ENCODE measurements at places on chromosomes 7 and 10.

- DNase-seq = no peak
These were observed 72.4 kb downstream of the DNAJB6 start for GRCh38 chr7:157409149-157409752.

GRCh38 chr10:101007099-101007711, 7.6 kb downstream of the LZTS2 start:
- DNase-seq = no peak

DNA sequence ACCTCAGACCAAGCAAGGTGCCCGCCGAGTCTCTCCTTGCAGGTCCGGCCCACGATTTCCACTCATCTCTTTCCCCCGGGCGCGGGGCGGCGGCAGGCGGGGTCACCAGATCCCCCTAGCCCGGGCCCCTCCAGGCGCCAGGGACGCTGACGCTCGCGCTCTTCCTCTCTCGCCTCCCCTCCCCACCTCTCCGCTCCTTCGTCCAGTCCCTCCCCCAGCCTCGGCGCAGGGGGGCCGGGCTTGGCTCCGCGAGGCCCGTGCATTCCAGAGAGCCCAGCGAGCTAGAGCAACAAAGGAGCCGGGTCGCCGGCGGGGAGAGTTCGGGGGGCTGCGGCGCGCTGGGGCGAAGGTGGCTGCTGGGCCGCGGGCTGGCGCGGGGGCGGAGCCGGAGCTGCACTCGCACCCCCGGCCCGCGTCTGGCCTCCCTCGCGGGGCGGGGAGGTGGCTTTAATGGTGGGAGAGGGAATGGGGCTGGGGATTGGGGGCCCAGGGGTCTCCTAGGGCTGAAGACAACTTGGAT, at the start of gene SMO:
Gene SMO, plus strand, starts transcription at position 262 of the 520 bp plus-strand sequence. CDS start 519 bp downstream, outside the sequence.
- DNase-seq = peak; percentile 55

- DNase-seq = no peak
These were observed 22.9 kb downstream of the PLXDC2 start for GRCh38 chr10:19839090-19839489.

GRCh38 chr10:96632974-96633710, 46.3 kb upstream of the TM9SF3 start:
- DNase-seq = no peak

GRCh38 chr7:25360451-25360850, 132.2 kb upstream of the NPVF start:
- no peak for DNase-seq

DNA sequence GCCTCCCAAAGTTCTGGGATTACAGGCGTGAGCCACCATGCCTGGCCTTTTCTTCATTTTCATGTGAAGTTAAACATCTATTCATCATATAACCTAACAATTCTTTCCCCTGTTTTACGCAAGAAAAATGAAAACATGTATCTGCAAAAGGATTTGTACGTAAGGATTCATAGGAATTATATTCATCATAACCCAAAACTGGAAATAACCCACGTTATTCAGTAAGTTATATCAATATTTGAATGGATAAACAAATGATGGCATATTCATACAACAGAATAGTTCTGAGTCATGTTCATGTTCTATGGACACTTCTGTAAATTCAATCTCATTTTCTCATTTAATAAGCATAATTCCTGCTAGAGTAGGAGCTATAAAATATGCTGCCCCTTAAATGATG, 35.2 kb upstream of the CAV2 start:
- no peak for DNase-seq

DNA sequence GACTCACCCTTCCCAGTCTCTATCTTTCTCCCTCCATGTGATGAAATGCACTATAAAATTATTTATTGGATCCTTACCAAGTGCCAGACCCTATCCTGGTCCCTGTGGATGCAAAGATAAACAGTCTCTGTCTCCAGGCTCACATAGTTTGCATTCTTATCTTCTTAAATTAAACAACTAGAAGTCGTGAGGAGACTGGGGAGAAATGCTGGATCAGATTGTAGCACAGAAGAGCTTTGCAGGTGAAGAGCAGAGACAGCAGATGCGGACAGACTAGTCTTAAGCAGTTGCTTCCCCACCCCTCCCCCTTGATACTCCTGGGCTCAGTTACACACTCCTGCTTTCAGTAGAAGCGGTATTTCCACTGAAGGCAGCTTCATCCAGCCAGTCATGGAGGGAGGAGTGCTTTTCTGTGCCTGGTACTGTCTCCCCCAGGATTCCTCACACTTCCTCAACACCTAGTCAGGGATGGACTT, 20.8 kb upstream of the CDK1 start:
- DNase-seq = no peak

- DNase-seq = no peak
These were observed 21.8 kb downstream of the VIM start for GRCh38 chr10:17249820-17250219.

DNA sequence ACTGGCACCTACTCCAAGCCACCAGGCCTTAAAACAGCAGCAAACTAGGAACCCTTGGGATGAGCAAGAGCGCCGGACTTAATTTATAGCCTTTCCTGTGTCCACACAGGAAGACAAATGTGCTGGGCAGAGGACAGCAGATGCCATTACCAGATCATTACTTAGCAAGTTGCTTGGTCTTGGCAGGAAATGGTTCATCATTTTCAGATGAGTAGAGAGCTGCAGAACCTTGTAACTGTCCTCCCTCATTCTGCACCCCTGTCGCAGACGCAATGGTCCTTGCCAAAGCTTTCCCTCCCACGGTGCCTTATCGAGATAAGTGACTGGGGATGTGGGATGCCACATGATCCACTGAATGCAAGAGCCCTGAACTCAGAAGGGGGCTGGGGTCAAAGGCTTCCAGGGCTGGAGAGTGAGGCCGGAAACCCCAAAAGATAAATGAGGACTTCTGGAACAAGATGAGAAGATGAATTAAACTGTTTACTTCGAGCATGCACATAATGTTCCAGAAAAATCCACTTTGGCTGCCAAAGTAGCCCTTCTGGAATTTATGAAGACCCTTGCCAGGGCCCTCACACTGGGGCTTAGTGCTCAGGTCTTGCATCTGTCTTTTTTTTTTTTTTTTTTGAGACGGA, 145.6 kb upstream of the ZNF32 start:
- no peak for DNase-seq

GRCh38 chr10:44934416-44935200, 23.5 kb downstream of the TMEM72 start:
- DNase-seq = no peak

GRCh38 chr10:48302515-48303476, 3.7 kb upstream of the MAPK8 start:
- no peak for DNase-seq

- no peak for DNase-seq
These were observed 63.3 kb downstream of the TMEM26 start for GRCh38 chr10:61389887-61390286.

GRCh38 chr7:101832205-101832631, 14.8 kb downstream of the CUX1 start:
- no peak for DNase-seq

DNA sequence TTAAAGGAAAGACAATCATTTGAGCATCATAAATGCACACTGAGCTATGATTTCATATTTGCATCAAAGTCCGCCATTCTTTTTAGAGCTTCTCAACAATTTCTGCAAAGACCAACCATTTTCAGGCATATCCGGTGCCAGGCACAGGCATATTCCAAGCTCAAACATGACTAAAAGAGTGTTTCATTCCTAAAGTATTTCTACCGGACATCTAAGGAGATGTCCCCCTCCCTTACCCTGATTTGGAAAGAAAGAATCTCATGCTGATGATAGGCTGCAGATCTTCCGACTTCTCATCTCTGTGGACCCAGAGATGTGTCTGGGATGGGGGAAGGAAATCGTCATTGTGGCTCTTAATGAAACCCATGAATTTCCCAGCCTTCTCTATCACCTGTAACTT, 600.5 kb upstream of the MGMT start:
- no peak for DNase-seq

GRCh38 chr7:54722502-54722901, 36.5 kb downstream of the SEC61G start:
- DNase-seq = no peak

DNA sequence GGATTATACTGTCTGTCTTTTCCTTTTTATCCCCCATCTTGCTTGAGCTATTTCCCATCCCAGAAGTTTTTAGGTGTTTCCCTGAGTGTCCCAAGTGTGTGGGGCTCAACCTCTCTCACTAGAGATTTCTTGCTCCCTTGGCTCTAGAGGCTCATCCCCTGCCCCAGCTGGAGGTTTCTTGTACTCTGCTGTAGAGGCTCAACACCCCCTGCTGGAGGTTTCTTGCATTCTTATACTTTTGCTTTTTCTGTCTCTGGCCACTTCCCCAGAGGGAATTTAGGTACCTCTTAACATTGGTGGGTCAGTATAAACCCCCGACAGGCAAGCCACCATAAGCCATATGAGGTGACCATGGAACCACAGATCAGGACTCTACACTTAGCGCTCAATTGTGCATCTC, 114.2 kb upstream of the FAM3C start:
- no peak for DNase-seq

- no peak for DNase-seq
These were observed 1.2 kb downstream of the TRDMT1 start for GRCh38 chr10:17200001-17200911.

- DNase-seq = no peak
These were observed 2.8 kb downstream of the LGI1 start for GRCh38 chr10:93760490-93760889.

- DNase-seq = no peak
These were observed 3.9 kb downstream of the HPS6 start for GRCh38 chr10:102069071-102069470.

- DNase-seq = no peak
These were observed 527.8 kb downstream of the LRMDA start for GRCh38 chr10:75959209-75959608.

- DNase-seq = no peak
These were observed 897.8 kb upstream of the PHF14 start for GRCh38 chr7:10075866-10076265.

DNA sequence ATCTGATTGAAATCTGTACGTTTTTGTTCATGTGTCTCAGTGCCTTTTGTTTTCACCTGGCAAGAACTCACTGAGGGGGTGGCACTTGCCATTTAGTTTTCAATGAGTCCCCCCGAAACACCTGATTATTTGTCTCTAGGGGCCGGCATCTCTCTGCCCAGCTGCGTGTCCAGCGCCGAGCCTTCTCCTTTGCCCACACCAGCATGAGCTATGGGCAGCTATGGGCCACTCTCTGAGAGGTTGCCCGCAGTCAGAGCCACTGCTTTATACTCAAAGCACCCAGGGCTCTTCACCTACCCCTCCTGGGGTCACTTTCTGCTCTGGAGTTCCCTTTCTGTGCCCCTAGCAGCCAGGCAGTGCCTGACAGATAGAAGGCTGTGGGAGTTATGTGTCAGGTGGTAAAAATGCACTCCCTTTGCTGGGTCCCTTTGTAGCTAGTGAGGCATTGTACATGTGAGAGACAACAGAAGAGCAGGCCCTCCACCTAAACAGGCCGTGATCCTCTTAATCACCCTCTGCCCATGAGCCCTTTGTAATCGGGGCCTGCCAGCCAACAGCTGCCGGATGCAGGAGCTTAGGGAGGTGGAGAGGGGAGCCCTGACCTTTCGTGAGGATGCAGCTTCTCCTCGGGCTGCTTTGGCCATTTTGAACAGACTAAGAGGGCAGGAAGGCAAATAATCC, 133.1 kb upstream of the NPS start:
- no peak for DNase-seq

DNA sequence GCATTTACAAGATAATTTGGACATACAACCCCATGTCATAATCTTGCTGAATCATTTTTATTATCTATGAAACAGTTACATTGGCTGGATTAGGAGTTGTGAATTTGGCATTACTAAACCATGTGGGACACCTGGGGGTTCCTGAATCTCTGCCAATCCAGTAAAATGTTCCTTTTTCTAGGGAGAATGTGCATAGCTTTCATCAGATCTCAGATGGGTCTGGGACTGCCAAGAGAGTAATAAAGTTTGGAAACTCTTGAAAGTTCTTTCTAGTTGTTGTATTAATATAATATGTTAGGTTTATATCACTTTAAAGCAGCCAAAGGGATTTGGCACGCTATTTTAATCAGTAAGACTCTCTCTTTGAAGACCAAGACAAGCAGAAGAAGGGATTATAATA, 62.7 kb downstream of the SEMA3E start:
- no peak for DNase-seq

GRCh38 chr7:143436325-143436946, 6.8 kb upstream of the TAS2R60 start:
- DNase-seq = no peak

GRCh38 chr10:29202386-29202940, 86.4 kb upstream of the LYZL1 start:
- DNase-seq = no peak

- DNase-seq = no peak
These were observed 14.4 kb downstream of the RNF133 start for GRCh38 chr7:122684504-122684903.

GRCh38 chr10:50582046-50582445, 41.7 kb downstream of the SGMS1 start:
- no peak for DNase-seq

- no peak for DNase-seq
These were observed 64.4 kb downstream of the PROSER2 start for GRCh38 chr10:11887381-11888227.

DNA sequence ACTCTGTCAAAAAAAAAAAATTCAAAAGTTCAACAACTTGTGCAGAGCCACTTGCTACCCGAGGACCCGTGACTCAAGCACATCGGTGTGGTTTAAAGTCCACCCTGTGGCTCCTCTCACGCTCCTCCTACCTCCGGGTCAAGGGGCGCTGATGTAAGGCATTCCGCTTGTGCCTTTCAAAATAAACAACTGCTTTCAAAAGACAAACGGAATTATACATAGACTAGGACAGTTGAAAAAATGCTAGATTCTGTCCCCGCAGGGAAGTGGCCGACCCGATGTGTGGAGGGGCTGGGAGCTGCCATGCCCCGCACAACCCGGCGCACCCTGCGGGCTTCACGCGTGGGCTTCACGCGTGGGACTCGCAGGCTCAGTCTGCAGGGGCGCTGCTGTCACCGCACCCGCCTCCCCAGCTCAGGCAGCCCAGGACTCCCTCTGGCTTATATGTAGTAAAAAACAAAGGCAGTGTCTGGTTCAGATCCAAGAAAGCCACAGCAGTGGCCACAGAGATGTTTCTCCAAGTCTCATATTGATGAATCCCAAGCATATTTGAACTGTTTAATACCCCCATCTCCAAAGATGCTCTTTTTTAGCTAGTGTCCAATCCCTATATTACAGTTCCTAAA, 239.7 kb upstream of the INHBA start:
- DNase-seq = no peak

GRCh38 chr10:26621889-26622711, 75.4 kb upstream of the PDSS1 start:
- no peak for DNase-seq

DNA sequence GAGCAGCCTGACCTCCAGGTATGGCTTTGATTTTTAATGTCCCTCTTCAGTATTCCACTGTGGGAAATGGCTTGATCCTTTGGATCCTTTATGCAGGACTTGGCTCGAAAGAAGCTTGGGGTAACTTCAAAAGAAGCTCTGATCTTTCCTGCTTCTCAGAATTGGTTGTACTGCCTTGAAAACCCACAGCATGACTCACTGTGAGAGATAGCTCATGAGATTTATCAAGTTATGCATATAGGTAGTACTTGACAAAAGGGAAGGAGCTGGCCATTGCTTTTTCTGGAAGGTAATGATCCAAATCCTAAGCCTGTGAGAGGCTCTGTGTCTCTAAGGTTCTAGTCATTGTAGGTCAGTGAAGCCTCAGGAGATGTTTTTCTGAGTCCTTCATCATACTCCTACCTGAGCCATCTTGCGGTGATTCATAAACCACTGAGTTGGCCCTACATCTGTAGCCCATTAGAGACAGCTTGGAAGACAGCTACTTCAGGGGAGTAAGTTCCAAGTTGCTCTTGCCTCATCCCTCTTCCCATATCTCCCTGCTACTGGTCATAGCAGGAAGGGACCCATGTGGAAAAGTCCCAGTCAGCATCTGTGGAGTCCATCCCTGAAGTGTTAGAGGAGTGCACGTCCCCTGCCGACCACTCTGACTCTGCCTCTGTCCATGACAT, 36.7 kb upstream of the NFKB2 start:
- DNase-seq = no peak

All from DND-41 (cell line).